ENCODE measurements at places on chromosomes 13 and 19.

GRCh38 chr19:14142262-14143190 is 6.1 kb upstream of the ASF1B start:
- H3K27me3 ChIP-seq = no peaks in the 10 kb centered on the region
- peaks cover 32% of the 10 kb centered on the region for H3K4me1 ChIP-seq
- no peak for DNase-seq
- H3K4me3 ChIP-seq = no peak overlapping the region
- no peak overlapping the region for H3K27ac ChIP-seq

- no peak overlapping the region for H3K4me3 ChIP-seq
- H3K27ac ChIP-seq = no peak overlapping the region
- no peaks in the 10 kb centered on the region for H3K4me1 ChIP-seq
Observed at GRCh38 chr19:28313633-28314032, 899.3 kb downstream of the UQCRFS1 start.

DNA sequence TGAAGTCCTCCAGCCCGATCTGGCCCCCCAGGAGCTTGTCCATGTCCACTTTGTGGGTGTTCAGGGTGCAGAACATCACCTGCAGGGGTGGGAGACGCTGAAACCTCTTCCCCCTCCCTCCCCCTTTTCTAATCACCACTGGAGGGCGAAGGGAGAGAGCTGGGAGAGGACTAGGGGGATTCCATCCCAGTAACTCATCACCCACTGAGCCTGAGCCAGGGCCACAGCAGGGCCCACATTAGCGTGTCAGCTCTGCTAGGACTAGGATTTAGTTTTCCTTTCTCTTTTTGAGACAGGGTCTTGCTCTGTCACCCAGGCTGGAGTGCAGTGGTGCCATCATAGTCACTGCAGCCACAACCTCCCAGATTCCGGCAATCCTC is 5.5 kb upstream of the PTGER1 start:
- H3K27me3 ChIP-seq = peaks cover 14% of the 10 kb centered on the region
- H3K4me1 ChIP-seq = peaks cover 27% of the 10 kb centered on the region
- no peaks in the 10 kb centered on the region for H3K36me3 ChIP-seq

- no peaks in the 10 kb centered on the region for H3K4me1 ChIP-seq
- no peak overlapping the region for H3K4me3 ChIP-seq
- H3K27ac ChIP-seq = no peak overlapping the region
- no peak for DNase-seq
Observed at GRCh38 chr13:105153611-105154010, 1381.9 kb downstream of the EFNB2 start.

DNA sequence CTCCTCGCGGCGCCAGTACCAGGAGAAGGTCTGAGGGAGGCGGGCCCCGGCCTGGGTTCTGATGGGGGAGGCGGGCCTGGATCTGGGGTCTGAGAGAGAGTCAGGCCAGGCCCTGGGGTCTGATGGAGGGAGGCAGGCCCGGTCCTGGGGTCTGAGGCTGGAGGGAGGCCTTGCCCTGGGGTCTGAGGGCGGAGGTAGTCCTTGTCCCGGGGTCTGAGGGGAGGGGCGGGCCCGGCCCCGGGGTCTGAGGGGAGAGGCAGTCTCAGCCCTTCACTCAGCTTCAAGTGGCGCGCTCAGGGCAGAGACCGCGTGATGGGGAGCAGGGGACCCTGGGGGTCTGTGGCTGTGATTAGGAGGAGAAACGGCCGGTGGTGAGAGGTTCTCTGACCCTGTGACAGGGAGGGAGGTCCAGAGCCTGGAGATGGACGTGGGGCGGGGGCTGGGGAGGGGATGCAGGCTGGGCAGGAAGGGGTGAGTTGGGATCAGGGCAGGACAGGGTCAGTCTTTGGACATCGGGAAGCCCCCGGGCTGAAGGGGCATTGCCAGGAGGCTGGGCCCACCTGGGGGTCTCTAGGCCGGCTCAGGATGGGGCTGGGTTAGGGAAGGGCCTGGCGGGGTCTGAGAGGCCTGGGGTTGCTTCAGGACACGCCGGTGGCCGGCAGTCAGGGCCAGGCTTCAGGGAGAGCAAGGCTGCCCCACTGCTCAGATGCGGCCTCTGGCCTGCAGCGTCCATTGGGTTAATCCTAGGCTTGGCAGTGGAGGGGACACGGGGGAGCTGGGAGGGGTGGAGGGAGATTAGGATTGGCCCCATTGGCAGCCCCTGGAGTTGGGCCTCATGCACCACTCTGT is 18.7 kb downstream of the HCN2 start:
- H3K27ac ChIP-seq = peak overlapping the region; percentile 73
- H3K4me3 ChIP-seq = no peak overlapping the region

DNA sequence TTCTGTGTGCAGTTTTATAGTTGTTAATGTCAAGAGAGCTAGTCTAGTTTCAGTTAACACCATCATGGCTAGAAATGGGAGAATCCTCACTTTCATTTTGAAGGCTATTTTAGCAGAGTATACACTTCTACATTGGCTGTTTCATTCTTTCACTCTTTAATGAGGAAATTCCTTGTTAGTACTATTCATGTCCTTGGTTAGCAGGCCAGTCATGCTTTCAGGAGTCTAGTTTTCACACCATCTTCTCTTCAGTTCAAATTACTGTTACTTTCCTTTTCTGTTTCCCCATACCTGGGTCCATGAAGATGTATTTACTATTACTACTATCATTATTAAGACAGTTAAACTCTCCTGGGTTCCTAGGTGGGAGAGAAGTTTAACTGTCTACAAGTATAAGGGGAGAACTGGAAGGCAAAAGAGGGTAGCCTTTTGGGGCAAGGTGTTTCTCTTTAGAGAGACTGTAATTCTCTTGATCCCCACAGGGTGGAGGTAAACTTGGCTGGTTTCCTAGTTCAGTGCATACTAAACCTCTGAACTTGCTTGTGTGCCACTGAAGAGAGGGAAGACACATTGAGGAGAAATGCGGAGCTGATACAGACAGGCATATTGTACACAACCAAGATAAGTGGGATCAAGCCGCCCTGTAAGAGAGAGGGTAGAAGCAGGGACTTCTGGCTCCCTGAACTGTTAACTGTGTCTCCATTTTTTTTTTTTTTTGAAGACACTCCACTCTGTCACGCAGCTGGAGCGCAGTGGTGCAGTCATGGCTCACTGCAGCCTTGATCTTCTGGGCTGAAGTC is 41.3 kb upstream of the IGFL4 start:
- peaks cover 4% of the 10 kb centered on the region for H3K4me1 ChIP-seq
- H3K4me3 ChIP-seq = no peak overlapping the region
- DNase-seq = no peak
- no peaks in the 10 kb centered on the region for H3K36me3 ChIP-seq
- no peak overlapping the region for H3K27ac ChIP-seq

GRCh38 chr13:95380468-95381211 is 79.4 kb upstream of the ABCC4 start:
- H3K27me3 ChIP-seq = no peaks in the 10 kb centered on the region
- peak; percentile 72 for DNase-seq
- H3K27ac ChIP-seq = no peak overlapping the region
- no peak overlapping the region for H3K4me3 ChIP-seq

DNA sequence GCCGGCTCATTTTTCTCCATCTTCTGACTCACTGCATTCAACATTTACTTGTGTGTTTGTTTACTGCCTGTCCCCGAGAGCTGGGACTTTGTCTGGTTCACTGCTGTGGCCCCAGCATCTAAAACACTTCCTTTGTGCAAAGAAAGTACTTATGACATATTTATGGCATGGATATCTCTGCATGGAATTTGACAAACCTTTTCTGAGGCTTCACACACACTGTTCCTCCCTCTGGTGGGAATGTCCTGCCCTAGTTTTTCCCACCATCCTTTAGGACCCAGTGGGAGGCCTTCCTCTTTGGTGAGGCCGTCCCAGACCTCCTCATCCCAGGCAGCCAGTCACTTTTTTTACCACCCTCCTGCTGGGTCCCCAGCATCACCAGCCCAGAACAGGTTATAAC is 1.4 kb upstream of the SRRM5 start:
- H3K27ac ChIP-seq = no peak overlapping the region
- peaks cover 11% of the 10 kb centered on the region for H3K4me1 ChIP-seq
- no peaks in the 10 kb centered on the region for H3K27me3 ChIP-seq
- DNase-seq = no peak

- no peak overlapping the region for H3K4me3 ChIP-seq
- no peaks in the 10 kb centered on the region for H3K36me3 ChIP-seq
- no peak for DNase-seq
- no peaks in the 10 kb centered on the region for H3K4me1 ChIP-seq
Observed at GRCh38 chr19:28075229-28075628, 1137.7 kb downstream of the UQCRFS1 start.

DNA sequence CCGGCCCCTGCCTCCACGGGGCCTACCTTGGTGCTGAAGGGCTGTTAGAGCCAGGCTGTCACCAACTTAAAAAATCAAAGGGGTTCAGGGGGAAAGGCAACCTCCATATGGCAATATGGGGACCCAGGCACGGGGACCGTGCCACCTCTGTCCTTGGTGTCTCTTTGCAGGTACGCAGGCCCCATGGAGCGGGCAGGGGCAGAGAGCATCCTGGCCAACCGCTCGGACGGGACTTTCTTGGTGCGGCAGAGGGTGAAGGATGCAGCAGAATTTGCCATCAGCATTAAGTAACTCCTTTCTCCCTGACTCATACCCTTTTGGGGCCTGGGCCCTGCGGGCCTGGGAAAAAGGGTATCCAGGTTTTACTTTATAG is 39.6 kb upstream of the ADGRE1 start:
- no peak for DNase-seq
- peaks cover 81% of the 10 kb centered on the region for H3K36me3 ChIP-seq
- H3K27ac ChIP-seq = no peak overlapping the region
- H3K4me3 ChIP-seq = no peak overlapping the region
- H3K4me1 ChIP-seq = no peaks in the 10 kb centered on the region

DNA sequence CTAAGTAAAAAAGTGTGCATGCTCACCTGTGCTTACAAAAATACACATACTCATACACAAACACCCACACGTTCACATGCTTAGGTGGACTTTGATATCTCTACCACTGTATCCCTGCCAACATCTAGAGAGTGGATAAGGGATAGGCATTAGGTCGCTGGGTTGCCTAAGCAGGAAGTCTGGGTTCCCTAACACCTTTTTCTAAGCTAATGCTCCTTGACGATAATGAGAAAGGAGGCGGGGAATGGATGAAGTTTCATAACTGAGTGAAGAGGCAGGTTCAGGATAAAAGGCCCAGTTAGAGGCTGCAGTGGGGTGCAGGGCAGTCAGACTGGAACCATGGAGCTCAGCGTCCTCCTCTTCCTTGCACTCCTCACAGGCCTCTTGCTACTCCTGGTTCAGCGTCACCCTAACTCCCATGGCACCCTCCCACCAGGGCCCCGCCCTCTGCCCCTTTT is 41.9 kb upstream of the CYP2A7 start:
- H3K27me3 ChIP-seq = no peaks in the 10 kb centered on the region
- no peaks in the 10 kb centered on the region for H3K4me1 ChIP-seq
- no peak for DNase-seq
- H3K4me3 ChIP-seq = no peak overlapping the region
- H3K27ac ChIP-seq = no peak overlapping the region

DNA sequence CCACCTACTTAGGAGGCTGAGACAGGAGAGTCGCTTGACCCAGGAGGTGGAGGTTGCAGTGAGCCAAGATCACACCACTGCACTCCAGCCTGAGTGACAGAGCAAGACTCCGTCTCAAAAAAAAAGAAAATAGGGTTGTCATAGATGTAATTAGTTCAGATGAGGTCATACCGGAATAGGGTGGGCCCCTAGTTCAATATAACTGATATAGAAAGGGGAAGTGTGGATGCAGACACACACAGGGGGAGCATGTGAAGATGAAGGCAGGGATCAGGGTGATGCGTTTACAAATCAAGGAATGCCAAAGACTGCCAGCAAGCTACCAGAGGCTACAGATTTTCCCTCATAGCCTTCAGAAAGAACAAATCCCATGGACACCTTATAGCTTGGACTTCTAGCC is 24.3 kb upstream of the EEF1AKMT1 start:
- H3K36me3 ChIP-seq = peaks cover 63% of the 10 kb centered on the region
- no peaks in the 10 kb centered on the region for H3K27me3 ChIP-seq
- no peak for DNase-seq
- H3K4me1 ChIP-seq = peaks cover 16% of the 10 kb centered on the region
- H3K4me3 ChIP-seq = no peak overlapping the region

DNA sequence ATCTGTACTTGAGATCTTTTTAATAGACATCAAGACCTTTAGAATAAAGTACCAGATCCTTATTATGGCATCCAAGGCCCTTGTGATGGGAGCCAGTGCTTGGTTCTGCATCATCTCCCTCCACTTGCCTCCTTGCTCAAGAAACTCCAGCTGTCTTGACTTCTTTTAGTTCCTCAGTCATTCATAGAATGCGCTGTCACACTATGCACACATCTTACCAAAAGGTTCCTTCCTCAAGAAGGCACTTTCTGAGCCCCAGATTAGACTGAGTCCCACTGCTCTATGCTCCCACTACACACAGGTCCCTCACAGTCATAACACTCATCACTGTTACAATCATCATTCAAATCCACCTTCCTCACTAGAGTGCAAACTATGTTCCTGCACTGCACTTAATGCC is 57.8 kb upstream of the ITM2B start:
- H3K27ac ChIP-seq = no peak overlapping the region
- no peaks in the 10 kb centered on the region for H3K27me3 ChIP-seq
- peaks cover 23% of the 10 kb centered on the region for H3K4me1 ChIP-seq
- no peak for DNase-seq

DNA sequence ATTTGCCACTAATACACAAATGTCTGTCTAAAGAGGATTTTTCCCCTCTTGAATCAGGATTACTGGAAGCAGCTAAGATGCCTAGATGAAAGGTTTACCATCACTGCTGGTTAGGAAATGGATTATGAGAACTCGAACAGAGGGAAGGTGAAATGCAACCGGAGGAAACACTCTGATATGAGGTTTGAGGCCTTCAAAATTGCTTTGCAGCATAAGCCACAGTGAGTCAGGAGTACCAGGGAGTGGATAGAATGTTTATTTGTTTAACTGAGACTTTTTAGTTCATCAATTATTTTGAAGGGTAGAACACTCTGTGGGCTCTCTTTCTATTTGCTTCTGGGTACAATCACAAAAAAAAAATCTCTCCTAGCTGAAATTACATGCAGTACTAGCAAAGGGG is 18.1 kb downstream of the CDADC1 start:
- H3K36me3 ChIP-seq = peaks cover 39% of the 10 kb centered on the region
- no peak for DNase-seq
- no peaks in the 10 kb centered on the region for H3K4me1 ChIP-seq
- H3K27ac ChIP-seq = no peak overlapping the region

All from CD14-positive monocyte (primary cell).